ENCODE measurements at places on chromosomes 6 and 20. TPM values are rescaled to one million over a fixed set of nuclear protein-coding genes. Genes with fewer than 3 reads are reported as not detected.
A peak's percentile ranks its signal among the peaks of the same experiment; 100 is the strongest.

- H3K36me3 ChIP-seq = peaks cover 29% of the 10 kb centered on the region
- H3K27me3 ChIP-seq = no peaks in the 10 kb centered on the region
- no peak overlapping the region for H3K4me3 ChIP-seq
Measured at GRCh38 chr20:36550790-36551299, 9.5 kb downstream of the MYL9 start.

DNA sequence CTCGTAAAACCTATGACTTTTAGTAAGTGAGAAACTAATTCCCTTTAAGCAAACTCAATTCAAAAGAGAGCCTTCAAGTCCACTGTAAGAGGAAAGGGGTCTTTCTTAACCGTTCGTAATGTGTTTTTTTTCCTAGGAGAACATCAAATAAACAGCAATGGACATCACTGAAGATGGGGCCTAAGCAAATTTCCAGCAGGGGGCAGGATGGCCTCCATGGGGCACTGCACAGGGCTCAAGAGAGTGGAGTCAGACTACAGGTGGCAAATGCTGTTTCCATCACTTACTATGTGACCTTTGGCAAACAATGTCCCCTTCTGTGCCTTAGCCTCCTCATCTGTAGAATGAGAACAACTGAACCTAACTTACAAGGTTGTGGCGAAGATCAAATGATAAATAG is 88.7 kb downstream of the ARHGAP18 start:
- no peaks in the 10 kb centered on the region for H3K27me3 ChIP-seq
- H3K27ac ChIP-seq = no peak overlapping the region
- H3K4me1 ChIP-seq = peaks cover 6% of the 10 kb centered on the region
- no peak for DNase-seq
- peaks cover 8% of the 10 kb centered on the region for H3K36me3 ChIP-seq

The LY6G6D gene
- total RNA-seq = not detected

DNA sequence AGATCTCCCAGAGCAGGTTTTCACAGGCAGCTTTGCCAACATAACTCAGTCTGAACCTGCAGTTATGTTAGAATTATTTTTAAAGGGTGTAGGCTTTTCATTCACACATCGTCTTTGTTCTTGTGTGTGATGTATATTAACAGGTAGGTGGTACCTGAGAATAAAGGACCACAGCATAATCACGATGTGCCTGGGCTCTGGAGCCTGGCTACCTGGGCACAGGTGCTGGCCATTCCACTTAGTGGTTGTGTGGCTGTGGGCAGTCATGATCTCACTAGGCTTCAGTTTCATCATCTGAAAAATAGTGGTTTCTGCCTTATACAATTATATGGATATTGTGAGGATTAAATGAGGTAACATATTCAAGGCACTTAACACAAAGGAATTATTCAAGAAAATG is 6.4 kb downstream of the CD109 start:
- H3K27ac ChIP-seq = no peak overlapping the region
- H3K4me3 ChIP-seq = no peak overlapping the region
- no peaks in the 10 kb centered on the region for H3K27me3 ChIP-seq
- peaks cover 2% of the 10 kb centered on the region for H3K36me3 ChIP-seq

The B3GALT4 gene
- 1.8 TPM for total RNA-seq

The GGTLC1 gene
- not detected for total RNA-seq

- DNase-seq = peak; percentile 89
- peaks cover 12% of the 10 kb centered on the region for H3K4me1 ChIP-seq
- H3K27me3 ChIP-seq = no peaks in the 10 kb centered on the region
- H3K27ac ChIP-seq = no peak overlapping the region
Measured at GRCh38 chr6:15351631-15352030, 105.8 kb downstream of the JARID2 start.

The SLC32A1 gene
- total RNA-seq = not detected

DNA sequence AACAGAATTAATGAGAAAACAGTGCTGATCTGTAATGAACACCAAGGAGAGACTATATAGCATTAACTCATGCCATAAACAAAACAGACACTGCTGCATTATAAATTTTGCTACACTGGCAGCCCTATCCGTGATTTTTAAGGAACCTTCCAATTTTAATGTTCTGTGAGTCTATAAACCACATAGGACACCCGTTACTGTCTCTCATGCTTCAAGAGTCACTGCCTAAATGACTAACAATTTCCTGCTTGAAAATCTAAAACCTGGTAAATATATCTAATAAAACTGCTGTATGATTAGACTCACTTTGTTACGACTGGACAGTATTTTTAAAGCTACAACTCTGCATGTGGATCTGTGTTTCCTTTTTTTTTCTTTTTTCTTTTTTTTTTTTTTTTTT is 8.7 kb downstream of the CHD6 start:
- no peaks in the 10 kb centered on the region for H3K4me1 ChIP-seq
- H3K27ac ChIP-seq = no peak overlapping the region
- DNase-seq = no peak
- no peak overlapping the region for H3K4me3 ChIP-seq
- H3K27me3 ChIP-seq = no peaks in the 10 kb centered on the region

DNA sequence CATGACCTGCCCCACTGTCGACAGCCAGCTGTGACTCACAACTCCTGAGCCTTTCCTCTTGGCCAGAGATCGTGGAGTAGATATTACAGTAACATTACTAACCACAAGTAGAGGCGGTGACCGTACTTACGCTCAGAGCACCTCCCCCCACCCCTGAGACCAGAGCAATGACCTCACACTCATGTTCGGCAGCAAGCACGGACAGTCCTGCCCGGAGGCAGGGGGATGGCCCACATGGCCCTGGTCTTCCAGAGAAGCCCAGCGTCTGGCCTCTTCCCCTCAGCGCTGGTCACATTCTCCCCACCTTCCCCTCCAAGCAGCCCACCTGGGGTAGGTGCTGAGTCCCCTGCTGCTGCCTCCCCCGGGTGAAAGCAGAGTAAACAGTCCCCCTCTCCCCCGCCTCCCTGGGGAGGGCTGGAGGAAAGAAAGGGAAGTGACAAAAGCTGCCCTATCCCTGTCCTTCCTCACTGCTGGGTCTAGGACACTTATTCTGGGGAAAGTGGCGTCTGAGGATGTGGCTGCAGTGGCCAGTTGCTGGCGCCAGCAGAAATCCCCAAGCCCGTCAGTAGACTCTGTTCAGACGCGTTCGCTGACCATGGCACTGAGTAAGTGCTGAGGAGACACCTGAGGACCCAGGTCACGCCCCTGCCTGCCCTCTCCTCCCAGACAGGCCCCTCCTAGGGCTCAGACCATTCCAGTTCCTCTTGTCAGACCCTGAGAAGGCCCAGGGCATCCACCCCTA is 68.5 kb downstream of the MRPL14 start:
- H3K4me3 ChIP-seq = no peak overlapping the region
- peak; percentile 100 for DNase-seq
- H3K27ac ChIP-seq = peak overlapping the region; percentile 93
- peaks cover 68% of the 10 kb centered on the region for H3K4me1 ChIP-seq
- H3K27me3 ChIP-seq = no peaks in the 10 kb centered on the region

DNA sequence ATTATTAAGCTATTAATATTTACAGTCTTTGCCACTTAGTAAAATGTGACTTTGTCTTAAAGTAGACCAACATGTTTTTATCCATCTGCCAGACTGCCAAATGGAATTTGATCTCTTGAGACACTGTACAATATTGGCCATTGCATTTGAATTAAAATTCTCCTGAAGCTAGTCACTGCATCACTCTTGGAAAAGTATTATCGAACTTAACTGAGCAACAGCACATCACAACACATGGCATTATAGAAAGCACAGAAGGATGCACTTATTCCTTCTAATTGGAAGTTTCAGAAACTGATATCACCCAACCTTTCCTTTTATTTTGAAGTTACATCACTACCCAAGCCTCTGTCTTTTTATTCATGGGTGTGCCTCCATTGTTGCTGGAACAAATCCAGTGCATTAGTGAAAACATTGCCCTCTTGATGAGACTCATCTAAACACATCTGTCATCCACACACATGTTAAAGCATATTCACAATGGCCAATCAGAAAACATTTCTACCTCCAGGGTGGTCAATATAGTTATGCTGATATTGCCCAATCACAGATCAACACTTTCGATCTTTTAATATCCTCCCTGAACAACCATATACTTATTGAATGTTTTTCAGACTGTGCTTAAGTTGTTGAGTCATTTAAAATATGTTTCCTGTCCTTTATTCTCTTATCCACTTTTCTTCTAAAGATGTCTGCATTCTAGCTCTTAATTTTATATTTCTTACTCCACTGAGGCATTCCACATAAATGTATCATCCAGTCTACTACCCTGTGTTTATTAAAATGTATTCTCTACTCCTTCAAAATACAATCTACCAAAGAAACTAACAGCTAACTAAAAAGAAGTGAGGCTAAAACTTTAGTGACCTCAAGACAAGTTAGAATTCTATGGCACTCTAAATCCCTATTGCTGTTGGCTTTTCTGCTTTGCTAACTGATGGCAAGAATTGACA is 535.0 kb downstream of the RFPL4B start:
- peaks cover 39% of the 10 kb centered on the region for H3K4me1 ChIP-seq
- H3K27me3 ChIP-seq = no peaks in the 10 kb centered on the region
- peak; percentile 28 for DNase-seq
- no peaks in the 10 kb centered on the region for H3K36me3 ChIP-seq
- H3K4me3 ChIP-seq = no peak overlapping the region

DNA sequence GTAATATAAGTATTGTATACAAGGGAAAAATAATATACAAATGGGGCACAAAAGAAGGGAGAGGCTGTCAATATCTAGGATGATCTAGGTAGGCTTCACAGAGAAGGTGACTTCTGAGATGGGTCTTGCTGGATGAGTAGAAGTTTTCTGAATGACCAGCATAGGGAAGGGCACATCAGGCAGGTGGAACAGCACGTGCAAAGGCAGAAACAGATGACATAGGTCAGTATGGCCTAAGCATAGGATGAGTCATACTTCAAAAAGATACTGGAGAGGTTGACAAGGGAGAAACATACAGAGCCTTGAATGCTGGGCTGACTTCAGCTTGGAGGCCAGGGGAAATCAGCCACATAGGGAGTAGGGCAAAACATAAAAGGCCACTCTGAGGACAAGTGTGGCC is 31.9 kb upstream of the SIRPA start:
- H3K36me3 ChIP-seq = no peaks in the 10 kb centered on the region
- H3K4me1 ChIP-seq = peaks cover 21% of the 10 kb centered on the region
- DNase-seq = peak; percentile 18
- no peak overlapping the region for H3K27ac ChIP-seq
- peaks cover 14% of the 10 kb centered on the region for H3K27me3 ChIP-seq
- no peak overlapping the region for H3K4me3 ChIP-seq

The ANGPT4 gene
- 0.12 TPM for total RNA-seq

The ALDH8A1 gene
- total RNA-seq = 0.41 TPM

The CCN6 gene
- total RNA-seq = not detected

GRCh38 chr6:109226353-109226752 is 131.0 kb downstream of the CEP57L1 start:
- no peak overlapping the region for H3K4me3 ChIP-seq
- H3K4me1 ChIP-seq = no peaks in the 10 kb centered on the region
- no peaks in the 10 kb centered on the region for H3K36me3 ChIP-seq

GRCh38 chr6:104575536-104575935 is 284.2 kb downstream of the HACE1 start:
- no peak overlapping the region for H3K4me3 ChIP-seq
- H3K36me3 ChIP-seq = no peaks in the 10 kb centered on the region

DNA sequence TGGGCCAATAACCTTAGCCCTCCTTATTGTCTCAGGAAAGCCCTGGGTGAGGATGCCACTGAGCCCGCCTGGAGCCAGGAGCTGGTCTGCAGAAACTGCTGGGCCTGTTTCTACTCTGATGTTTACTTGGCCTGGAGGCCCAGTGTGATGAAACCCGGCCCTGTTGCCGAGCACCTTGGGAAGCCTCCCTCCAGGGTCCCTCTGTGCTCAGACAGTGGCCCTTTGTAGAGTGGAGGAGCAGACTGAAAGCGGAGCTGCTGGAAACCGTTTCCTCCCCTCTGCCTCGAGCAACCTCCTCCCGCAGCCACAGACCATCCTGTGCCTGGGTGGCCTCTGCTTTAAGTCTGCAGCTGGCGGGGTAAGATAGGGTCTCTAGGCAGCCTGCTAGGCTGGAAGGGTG is 84.1 kb upstream of the EPB41L1 start:
- peaks cover 4% of the 10 kb centered on the region for H3K27me3 ChIP-seq
- H3K27ac ChIP-seq = no peak overlapping the region

GRCh38 chr6:155915651-155916050 is 460.0 kb upstream of the NOX3 start:
- H3K36me3 ChIP-seq = no peaks in the 10 kb centered on the region
- H3K27me3 ChIP-seq = no peaks in the 10 kb centered on the region
- H3K27ac ChIP-seq = no peak overlapping the region
- no peak overlapping the region for H3K4me3 ChIP-seq
- no peak for DNase-seq

GRCh38 chr6:149642829-149643580 is 5.5 kb downstream of the KATNA1 start:
- no peak overlapping the region for H3K27ac ChIP-seq
- no peaks in the 10 kb centered on the region for H3K36me3 ChIP-seq
- no peak overlapping the region for H3K4me3 ChIP-seq
- peak; percentile 22 for DNase-seq
- H3K4me1 ChIP-seq = peaks cover 5% of the 10 kb centered on the region

- H3K4me3 ChIP-seq = no peak overlapping the region
- H3K27me3 ChIP-seq = no peaks in the 10 kb centered on the region
- no peak overlapping the region for H3K27ac ChIP-seq
- peaks cover 3% of the 10 kb centered on the region for H3K36me3 ChIP-seq
- H3K4me1 ChIP-seq = peaks cover 16% of the 10 kb centered on the region
- DNase-seq = no peak
Measured at GRCh38 chr20:58657986-58658385, 6.9 kb downstream of the STX16 start.

GRCh38 chr6:119649531-119649930 is 300.0 kb upstream of the MAN1A1 start:
- H3K4me1 ChIP-seq = no peaks in the 10 kb centered on the region
- DNase-seq = no peak
- no peaks in the 10 kb centered on the region for H3K27me3 ChIP-seq
- H3K36me3 ChIP-seq = no peaks in the 10 kb centered on the region
- H3K4me3 ChIP-seq = no peak overlapping the region
- no peak overlapping the region for H3K27ac ChIP-seq

GRCh38 chr6:103672169-103672568 is 1187.5 kb downstream of the HACE1 start:
- no peak overlapping the region for H3K27ac ChIP-seq
- no peak for DNase-seq
- H3K27me3 ChIP-seq = no peaks in the 10 kb centered on the region
- no peaks in the 10 kb centered on the region for H3K4me1 ChIP-seq
- H3K4me3 ChIP-seq = no peak overlapping the region

The DNAH8 gene
- not detected for total RNA-seq

GRCh38 chr20:63767456-63767855 is 27.9 kb downstream of the SLC2A4RG start:
- H3K4me3 ChIP-seq = no peak overlapping the region
- no peak for DNase-seq
- no peaks in the 10 kb centered on the region for H3K4me1 ChIP-seq
- no peak overlapping the region for H3K27ac ChIP-seq

DNA sequence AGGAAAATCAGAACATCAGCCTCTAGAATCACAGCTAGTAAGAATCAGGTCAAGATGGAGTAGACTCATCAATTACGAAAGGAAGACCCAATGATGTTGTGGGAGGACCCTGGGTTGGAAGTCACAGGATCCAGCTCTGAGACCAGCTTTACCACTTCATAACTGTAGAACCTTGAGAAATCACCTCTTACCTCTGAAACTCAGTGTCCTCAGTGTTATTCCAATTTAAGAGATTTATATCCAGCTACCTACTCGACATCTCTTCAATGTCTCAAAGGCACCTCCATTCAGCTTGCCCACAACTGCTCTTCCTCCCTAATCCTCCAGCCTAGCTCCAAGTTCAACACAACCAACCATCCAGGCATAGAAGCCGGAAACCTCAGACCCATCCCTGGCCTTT is 16.3 kb downstream of the MRPL14 start:
- H3K27ac ChIP-seq = no peak overlapping the region
- H3K36me3 ChIP-seq = peaks cover 38% of the 10 kb centered on the region
- DNase-seq = no peak
- no peaks in the 10 kb centered on the region for H3K27me3 ChIP-seq
- H3K4me3 ChIP-seq = no peak overlapping the region
- peaks cover 10% of the 10 kb centered on the region for H3K4me1 ChIP-seq

Data from astrocyte (in vitro differentiated cells and primary cell).